Activated naive CD4-positive, alpha-beta T cell treated with Interleukin-2 at 50 U/mL for 16 hours (primary cell): ENCODE measurements at places on chromosomes 3 and 15.

GRCh38 chr15:58666957-58667356 lies 82.5 kb downstream of the ADAM10 start:
- no peak for DNase-seq

DNA sequence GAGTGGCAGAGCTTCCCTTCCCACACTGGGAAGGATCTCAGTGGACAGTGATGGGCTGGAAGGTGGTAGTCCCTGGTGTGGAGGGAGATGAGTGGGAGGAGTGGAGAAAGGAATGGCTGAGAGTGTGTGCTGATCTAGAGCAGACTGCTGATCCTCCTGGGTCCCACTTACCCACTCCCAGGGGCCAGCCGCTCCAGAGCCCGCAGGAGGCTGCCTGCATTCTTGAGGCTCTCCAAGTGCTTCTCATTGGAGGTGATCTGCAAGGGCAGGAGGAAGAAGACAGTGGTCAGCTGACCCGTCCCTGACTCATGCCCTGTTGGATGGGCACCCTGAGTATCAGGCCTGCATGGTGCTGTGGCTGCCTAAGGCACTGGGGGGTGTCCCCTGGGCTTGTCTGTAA lies 50.0 kb downstream of the CTNNB1 start:
- no peak for DNase-seq

DNA sequence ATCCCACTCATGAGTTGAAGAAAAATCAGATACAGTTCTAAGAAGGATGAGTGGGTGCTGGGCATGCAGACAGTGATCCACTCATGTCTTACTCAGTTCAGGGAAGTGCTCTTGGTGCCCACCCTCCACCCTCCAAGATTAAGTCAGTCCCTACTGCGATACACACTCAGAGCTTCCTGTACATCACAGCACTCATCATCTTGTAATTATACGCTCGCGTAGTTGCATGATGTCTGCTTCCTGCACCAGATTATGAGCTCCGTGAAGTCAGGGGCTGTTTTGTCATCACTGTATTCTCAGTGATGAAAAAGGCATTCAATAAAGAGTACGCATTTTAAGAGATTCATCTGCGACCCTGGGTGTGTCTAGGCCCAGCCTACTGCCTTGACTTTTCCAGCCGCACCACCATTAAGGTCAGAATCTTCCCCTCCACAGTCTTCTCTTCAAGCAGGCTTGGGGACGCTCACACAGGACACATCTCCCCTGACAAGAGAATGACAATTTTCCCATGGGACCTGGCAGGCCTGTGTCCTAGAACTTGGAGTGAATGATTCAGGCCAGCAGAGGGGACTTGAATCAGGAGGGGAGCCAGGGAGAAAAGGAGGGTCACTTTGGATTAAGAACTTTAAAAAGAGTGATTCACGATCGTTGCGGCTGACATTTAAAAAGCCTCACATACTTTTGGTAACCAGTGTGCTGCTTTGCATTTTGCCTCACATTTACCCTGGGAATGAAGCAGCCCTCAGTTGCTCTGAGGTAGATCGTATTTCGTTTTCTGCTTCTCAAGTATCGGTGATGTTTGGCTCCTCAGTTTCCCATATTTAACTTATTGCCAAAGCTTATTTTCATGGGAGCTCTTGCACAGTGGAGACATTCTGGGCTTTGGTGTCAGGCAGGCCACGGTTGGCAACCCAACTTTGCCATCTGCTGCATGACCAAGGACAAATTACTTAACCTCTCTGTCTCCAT lies 7.9 kb upstream of the PDE8A start:
- DNase-seq = no peak

DNA sequence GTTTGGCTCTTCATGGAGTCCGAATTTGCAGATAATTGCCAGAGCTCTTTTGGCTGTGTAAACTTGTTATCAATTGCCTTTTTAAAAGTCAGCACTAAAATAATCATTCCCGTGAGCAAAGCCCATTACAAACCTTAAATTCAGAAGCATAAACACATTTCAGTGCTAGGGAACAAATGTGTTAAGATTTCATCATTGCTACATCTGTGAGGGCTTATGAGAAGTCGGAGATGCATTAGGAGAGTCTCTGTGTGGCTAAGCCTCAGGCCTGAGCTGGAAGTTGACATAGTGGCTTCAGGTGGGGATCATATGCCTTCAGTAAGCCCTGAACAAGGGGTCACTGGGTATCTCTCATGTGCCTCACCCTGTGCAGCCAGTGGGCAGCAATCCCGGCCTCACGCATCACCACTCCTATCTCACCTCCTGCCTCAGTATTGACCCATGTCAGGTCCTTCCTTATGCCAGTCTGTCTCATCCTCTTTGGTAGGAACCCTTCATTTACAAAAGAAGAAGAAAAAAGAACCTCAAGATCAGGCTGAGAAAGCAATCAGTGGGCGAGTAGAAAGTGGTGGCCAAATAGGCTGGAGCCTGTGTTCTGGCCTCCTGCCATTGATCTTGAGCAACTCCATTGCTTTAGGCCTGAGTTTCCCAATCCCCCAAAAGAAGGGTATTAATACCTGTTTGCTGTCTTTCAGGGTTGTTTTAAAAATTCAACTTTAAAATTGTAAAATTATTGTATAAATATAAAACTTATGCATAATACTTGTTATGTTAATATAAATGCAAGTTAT lies 233.5 kb downstream of the IL20RB start:
- DNase-seq = no peak

- no peak for DNase-seq
These were observed 102.1 kb upstream of the TLE3 start for GRCh38 chr15:70199540-70200410.

GRCh38 chr3:107413264-107413663 lies 36.0 kb downstream of the CCDC54 start:
- no peak for DNase-seq

DNA sequence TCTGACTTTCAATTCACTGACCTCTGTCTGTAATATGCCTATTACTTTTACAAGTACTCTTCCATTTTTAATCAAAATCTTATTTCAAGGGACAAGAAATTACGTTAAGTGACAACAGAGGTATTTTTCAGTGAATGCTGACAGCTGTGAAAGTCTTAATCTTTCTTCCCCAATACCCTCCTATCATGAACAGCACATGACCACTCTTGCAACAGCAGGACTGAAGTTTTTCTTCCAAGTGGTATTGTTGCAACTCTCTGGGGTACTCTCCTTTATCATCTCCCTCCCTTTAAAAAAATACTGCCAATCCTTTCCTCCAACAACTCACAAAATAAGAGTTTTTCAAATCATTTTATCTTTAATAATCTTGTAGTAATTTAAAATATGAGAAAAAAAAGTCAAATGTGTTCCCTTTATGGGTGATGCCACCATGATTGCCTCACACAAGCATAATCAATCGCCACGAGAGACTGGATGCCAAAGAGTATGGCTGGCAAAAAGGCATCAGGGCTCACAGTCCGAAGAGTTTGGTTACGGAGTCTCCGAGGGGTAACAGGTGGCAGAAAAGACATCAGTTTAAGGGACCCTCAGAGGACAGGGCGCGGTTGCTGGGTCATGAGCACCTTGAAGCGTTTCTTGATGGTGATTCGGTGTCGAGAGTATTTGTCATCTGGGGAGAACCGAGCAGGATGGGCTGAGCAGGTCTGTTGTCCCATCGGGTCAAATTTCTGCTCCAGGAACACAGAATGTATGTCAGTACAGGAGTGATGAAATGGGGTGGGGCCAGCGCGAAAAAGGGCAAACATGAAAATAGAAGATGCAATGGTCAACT lies 1.3 kb downstream of the NOP10 start:
- no peak for DNase-seq

DNA sequence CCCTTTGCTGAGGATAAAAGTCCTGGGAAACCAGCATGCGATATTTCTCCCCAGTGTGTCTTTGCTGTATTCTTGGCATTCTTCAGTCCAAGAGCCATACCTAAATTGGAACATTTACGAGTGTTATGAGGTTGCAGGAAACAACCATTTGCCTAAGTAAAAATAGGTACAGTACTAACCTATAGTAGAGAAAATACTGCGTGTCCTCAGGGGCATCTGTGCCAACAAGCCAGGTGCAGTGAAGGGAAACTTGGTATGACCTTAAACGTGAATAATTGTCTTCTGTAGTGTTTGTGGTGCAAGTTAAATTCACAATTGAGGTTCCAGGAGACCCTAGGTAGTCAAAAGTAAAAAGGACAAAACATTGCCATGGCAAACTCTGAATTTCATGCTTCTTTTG lies 12.2 kb downstream of the IL5RA start:
- no peak for DNase-seq

- DNase-seq = no peak
These were observed 151.4 kb downstream of the PLD1 start for GRCh38 chr3:171658841-171659240.

GRCh38 chr3:4600493-4600892 lies 107.3 kb downstream of the ITPR1 start:
- DNase-seq = no peak

DNA sequence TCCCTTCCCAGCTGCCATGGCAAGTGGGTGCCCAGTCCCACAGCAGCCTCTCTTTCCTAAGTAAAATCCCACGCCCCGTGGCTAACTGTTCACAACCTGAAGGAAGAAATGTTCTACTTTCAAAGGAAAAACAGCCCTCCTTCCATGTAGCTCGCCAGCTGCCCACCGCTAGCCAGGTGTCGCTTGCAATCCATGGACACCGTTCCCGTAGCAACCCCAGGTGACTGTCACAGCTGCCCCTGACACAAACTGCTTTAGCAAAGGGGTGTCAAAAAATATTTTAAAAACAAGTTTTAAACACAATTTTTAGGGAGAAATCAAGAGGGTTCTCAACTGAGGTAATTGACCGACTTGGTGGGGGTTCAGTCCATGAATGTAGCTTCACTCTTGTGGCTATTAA lies 21.0 kb upstream of the CGNL1 start:
- DNase-seq = no peak

DNA sequence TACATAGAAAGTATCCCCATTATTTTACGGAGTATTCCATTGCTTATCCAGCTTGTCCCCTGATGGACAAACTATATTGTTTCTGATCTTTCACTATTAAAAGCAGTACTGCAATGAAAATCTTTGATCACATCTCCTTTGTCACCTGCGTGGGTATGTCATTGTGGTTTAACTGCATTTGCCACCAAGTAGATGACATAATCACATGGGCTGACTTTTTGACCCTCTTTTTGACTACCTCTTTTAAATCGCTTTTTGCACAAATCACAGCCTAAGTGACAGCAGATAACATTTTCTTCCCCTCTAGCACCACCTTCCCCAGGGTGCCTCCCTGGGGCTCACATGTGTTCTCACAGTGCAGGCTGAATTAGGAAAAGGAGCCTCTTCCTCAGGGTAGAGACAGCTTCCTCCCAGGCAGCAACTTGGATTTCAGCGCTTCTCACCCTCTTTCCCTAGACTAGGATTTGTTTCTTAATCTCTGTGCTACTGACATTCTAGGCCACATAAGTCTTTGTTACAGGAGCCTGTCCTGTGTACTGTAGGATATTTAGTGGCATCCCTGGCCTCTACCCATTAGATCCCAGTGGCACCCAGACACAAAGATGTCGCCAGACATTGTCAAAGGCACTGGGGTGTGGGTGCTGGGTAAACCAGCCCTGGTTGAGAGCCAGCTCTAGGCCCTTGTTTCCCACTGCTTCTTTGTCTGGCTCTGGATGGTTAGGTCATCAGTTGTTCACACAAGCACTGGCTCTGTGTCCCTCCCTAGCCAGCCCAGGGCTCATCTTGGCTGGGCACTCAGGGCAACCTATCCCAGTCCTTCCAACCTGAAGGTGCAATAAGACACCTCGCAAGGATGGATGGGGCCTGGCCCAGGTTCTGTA lies 1.3 kb upstream of the RBP1 start:
- DNase-seq = no peak

DNA sequence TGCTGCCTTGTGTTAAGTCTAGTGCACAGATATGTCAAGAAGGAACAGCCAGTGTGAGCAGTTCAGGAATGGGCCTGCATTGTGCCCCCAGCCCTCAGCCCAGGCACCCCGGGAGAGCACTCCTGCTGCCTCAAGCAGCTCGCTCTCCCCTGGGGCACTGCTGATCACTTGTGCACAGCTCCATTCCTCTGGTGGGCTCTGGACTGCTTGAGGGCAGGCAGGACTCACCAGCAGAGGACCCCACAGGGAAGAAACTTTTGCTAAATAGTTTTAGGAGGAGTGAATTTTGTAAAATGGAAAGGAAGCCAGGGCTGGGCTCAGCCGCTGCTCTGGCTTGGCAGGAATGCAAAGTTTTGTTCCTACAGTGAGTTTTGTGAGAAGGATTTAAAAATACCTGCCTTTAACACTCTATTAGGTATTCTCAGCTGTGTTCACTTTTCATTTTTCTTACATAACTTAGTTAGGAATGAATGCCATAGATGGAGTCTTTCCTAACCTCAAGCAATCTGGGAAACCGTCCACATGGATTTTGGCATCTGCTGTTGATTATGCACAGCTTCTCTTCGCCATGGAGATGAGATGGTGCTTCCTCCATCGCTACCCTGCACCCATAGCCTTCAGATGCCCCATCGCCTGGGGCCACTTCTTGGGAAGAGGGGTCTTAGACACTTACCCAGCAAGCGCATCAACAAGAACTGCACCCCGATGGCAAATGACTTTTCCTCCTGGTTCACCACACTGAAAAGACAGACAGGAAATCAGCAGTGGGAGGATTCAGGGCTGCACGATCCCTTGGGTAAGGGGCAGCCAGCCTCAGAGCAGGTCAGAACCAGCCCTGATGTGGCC lies 42.3 kb upstream of the RAB6B start:
- no peak for DNase-seq

DNA sequence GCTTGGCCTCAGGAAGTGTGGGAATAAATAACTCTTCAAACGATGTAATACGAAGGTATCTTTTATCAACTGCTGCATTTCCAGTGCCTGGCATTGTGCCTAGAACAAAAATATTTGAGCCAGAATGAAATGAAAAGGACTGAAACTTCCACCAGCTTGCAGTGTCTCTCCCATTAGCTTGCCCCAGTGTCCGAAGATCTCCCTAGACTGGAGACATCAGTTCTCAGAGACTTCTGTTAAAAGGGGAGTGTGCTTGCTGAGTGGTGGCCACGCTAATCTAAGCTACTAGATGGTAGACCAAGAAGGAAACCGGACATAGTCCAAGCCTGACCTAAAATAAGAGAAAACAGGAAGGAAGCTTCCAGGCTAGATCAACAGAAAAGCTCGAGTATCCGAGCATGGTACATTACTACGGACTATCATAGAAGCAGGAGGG lies 28.6 kb downstream of the KCNAB1 start:
- no peak for DNase-seq

GRCh38 chr3:42517117-42517516 lies 14.7 kb downstream of the VIPR1 start:
- no peak for DNase-seq

DNA sequence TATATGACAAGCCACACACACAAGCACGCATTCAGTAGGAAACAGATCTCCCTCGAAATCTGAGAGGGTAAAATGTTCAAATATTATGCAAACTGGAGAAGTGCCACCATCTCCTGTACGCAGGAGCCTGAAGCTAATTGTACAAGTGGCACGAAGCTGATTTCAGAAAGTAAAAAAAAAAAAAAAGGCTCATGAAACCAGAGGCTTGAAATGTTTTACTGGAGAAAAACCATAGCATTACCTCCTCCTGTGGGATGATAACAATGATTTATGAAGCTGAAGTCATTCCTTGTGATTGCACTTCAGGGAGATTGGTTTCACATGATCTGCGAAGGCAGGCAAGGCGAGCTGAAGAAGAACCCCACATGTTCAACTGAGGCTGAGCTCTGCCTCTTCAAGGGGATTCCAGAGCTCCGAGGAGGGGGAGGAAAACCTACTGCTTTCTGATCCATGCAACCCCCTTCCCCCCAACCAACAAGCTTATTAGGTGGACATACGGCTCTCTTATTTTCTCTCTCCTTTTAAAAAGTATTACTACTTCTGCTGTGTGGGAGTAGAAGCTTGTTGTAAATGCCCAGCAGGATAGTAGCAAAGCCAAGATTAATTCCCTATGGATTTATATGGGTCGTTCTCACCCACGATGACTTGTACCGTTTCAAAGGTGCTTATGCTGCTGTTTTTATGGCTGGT lies 101.1 kb downstream of the GREM1 start:
- no peak for DNase-seq
